Activated T-helper 1 cell treated with anti-CD3 and anti-CD28 coated beads, Interleukin-12 subunit alpha, Interleukin-12 subunit beta, Interleukin-2, Interleukin-4 antibody, amounts not matched to agents 30 ng/mL and 10 ng/mL and 1 ng/mL, durations not matched to agents 14 hours and 24 hours and 36 hours (primary cell): ENCODE measurements at places on chromosomes 7 and 10.

- no peak for DNase-seq
Measured at GRCh38 chr10:3898821-3899220, 113.8 kb upstream of the KLF6 start.

DNA sequence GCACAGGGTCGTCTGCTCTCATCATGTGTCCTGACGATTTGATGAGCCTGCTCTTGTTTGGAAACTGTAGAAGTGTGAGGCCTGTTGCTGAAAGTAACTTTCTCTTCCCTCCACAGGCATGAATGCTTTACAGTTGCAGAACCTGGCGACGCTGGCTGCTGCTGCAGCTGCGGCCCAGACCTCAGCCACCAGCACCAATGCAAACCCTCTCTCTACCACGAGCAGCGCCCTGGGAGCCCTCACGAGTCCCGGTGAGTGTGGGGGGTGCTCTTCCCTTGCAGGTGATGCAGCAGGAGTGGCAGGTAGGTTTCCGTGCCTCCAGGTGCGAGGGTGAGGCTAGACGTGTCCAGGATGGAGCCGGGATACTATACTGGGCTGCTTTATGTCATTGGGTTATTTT lies 270.6 kb downstream of the CELF2 start:
- no peak for DNase-seq

GRCh38 chr7:108604307-108605077 lies 34.8 kb downstream of the DNAJB9 start:
- no peak for DNase-seq

DNA sequence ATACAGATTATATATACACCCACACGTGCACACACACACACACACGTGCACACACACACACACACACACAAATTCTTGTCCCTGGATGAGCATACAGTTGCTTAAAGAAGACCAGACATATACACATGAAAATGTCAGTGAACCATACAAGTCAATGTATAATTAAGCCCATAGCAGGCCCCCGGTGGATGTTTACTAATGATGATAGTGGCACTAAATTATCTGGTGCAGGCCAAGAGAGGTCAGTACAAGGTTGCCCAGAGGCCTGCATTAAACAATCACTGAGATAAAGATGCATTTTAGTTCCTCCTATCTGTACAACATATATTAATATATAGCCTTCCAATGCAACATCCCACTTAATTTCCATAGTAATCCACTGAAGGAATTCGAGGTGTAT lies 860.5 kb downstream of the LRMDA start:
- DNase-seq: no peak

DNA sequence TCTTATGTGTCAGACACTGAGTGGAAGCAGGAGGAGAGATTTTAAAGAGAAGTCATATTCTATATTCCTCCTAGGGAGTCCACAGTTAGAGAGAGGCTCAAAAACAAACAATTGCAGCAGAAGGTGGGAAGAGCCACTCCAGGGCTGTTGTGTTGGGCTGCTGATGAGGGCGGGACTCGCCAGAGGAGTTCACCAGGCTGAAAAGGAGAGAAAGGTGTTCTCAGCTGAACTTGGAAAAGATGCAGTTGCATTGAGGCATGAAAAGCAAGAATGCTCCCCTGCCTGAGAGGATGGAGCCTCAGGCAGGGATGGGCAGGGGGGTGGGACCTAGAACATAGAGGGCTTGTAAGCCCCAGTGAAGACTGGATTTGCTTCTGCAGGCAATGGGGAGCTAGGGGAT lies 324.2 kb downstream of the CXCL12 start:
- DNase-seq: no peak

GRCh38 chr7:816751-817671 lies 15.3 kb upstream of the SUN1 start:
- DNase-seq: peak; percentile 17

DNA sequence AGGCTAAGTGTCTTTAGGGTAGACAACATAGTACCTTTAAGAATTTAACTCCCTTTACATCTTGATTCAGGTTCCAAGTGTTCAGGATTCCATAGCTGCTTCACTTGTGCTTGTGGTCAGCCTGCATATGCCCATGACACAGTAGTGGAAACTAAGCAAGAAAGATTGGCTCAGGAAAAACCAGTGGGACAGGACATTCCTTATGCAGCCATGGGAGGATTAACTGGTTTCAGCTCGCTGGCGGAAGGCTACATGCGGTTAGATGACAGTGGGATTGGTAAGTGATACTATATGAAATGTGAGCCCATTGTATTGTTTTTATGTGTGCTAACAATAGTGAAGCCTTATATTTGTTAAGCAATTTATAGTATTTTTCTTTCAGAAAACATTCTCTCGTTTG lies 11.3 kb downstream of the FAM221A start:
- no peak for DNase-seq

DNA sequence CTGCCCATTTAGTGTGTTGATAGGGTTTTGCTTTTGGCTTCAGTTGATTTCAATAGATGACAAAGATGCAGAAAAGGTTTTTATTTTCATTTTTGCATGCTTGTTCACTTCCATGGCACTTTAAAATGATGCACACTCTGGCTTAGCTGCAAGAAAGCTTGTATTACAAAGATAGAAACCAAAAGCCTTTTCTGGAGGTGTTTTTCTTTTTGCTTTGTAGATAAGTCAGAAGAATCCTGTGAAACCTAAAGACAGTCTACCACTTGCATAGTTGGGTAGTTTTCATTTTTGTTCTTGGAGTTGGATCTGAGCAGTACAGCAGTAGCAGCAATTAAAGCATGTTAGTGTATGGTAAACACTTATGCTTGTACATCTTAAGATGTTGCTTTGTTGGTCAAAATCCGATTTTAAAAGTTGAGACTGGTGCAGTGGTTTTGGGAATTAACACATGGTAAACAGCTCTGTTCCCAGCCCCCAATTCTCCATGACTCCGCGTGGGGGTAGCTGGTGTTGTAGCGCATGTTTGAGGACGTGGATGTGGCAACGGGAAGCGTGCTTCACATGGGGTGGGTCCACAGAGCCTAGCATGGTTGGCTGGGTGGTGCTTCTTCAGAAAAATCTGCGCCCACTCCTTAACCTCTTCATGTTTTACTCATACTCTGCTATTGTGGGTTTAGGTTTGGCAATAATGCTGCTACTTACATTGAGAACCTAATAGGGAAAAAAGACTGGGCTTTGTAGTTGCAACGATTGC lies 19.8 kb downstream of the CCNY start:
- no peak for DNase-seq

GRCh38 chr10:28692050-28692449 lies 14.7 kb downstream of the BAMBI start:
- no peak for DNase-seq

DNA sequence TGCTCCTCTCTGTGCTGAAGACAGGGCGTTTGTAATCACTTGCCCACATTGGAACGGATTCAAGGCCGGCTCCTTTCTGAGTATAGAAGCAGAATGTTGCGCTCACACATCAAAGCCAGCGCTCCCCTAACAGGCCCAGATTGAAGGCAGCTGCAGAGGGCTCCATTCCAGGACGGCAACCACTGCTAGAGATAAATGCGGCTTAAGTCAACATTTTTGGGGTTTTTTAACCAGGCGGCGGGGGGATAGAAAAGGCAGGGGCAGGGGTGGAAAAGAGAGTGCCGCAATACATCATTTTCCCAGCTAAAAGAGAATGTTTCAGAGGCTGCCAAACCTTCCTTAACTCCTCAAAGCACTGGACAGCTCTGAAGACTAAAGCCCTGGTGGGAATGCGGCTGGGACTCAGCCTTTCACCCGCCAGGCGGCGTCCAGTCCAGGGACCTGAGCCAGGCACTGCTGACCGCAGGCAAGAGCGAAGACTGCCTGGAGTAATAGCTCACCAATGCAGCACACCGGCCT lies 189.6 kb downstream of the TNS3 start:
- DNase-seq: no peak

- DNase-seq: no peak
Measured at GRCh38 chr10:18145652-18146051, 5.4 kb downstream of the CACNB2 start.

GRCh38 chr7:121547544-121548092 lies 151.5 kb upstream of the FAM3C start:
- no peak for DNase-seq

DNA sequence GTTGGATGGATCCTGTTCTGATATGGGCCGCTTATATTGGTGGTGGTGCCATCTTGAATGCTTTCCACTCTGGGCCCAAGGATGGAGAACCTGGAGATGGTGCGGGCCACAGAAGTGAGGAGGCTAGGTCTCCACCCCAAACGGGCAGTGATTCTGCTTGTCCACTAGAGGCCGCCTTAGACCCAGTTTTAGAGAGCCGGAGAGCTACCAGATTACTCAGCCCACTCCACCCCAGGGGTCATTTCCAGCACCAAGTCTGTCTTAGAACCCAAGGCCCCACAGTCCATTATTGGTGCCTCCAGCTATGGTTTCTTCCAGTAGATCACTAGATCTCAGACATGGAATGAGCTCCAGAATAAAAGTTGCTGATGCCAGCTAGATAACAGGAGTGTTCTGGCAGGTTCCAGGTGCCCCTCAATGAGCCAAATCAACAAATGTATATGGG lies 11.8 kb upstream of the CAMK2G start:
- peak; percentile 49 for DNase-seq

DNA sequence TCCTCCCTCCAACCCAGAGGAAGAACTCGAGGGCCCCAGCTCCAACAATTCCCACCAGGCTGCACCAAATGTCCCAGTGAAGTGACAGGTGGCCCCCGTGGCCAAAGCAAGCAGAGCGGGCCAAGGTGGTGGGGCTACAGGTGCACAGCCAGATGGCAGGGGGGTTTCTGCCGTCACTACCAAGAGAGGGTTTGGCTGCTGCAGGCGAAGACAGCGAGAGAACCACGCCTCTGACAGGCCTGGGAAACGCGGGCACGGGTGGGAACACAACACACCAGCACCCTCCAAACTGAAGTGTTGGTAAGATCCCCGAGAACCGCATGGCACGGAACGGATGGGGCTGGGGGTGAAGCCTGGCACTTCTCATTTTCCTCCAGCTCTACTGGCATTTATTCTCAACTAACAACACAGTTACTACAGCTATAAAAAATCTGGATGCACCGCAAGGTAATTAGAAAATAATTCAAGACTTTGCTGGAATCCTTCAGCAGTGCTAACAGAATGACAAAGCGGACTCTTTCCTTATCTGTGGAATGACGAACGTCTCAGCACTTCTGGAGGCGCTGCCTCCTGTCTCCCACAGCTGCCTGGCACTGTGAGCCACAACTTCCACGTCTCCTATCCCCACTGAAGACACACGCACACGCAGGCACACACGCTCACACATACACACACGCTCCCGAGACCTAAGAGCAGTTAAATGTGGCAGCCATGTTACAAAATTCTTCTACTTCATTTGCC lies 167.9 kb downstream of the TCERG1L start:
- DNase-seq: no peak

GRCh38 chr10:118563373-118563890 lies 32.0 kb downstream of the PRLHR start:
- no peak for DNase-seq

DNA sequence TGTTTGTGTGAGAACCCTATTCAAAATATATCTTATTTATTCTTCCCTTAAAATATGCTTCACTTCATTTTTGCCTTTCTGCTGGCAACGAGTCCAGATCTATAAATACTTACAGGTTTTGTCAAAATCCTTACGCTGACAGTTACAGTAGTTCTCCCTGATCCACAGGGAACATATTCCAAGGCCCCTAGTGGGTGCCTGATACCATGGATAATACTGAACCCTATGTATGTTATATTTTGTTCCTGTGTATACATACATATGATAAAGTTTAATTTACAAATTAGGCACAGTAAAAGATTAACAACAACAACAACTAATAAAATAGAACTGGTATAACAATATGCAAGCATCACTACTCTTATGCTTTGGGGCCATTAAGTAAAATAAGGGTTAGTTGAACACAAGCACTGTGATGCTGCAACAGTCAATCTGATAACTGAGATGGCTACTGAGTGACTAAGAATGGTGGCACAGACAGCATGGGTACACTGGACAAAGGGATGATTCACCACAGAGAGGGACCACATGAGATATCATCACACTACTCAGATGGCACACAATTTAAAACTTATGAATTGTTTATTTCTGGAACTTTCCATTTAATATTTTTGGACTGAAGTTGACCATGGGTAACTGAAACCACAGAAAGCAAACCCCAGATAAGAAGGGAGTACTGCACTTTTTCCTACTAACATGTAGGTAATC lies 29.4 kb upstream of the PCGF5 start:
- no peak for DNase-seq

- no peak for DNase-seq
Measured at GRCh38 chr10:92219559-92219958, 71.3 kb downstream of the CPEB3 start.

DNA sequence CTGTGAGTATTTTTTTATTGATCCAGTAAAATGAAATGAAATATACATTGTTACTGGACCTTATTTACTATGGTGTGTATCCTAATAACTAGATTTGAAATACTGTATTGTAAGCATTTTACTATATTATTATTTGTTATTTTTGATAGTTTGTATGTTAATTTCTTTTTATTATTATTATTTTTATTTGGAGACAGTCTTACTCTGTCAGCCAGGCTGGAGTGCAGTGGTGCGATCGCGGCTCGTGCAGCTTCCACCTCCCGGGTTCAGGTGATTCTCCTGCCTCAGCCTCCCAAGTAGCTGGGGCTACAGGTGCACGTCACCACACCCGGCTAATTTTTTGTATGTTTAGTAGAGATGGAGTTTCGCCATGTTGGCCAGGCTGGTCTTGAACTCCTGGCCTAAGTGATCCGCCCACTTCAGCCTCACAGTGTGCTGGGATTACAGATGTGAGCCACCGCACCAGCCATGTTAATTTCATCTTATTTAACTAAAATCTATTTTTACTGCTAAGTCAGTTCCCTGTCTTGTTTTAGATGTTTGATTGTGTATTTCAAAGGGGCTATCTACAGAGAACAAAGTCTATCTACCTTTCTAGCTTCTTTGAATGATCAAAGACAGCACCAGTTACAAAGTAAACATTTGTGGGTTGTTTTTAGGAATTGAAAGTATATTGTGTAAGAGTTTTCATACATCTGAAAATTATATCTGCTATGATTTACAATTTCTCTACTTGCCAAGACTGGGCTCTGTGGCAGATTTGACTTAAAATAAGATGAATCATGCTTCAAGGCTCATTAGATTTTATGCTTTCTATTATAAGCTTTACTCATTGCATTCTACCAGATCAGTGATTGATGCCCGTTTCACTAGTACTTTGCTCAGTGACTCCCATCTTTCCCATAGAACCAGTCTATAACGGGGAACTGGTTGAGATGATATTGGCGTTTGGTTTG lies 41.6 kb downstream of the CDC123 start:
- DNase-seq: no peak

DNA sequence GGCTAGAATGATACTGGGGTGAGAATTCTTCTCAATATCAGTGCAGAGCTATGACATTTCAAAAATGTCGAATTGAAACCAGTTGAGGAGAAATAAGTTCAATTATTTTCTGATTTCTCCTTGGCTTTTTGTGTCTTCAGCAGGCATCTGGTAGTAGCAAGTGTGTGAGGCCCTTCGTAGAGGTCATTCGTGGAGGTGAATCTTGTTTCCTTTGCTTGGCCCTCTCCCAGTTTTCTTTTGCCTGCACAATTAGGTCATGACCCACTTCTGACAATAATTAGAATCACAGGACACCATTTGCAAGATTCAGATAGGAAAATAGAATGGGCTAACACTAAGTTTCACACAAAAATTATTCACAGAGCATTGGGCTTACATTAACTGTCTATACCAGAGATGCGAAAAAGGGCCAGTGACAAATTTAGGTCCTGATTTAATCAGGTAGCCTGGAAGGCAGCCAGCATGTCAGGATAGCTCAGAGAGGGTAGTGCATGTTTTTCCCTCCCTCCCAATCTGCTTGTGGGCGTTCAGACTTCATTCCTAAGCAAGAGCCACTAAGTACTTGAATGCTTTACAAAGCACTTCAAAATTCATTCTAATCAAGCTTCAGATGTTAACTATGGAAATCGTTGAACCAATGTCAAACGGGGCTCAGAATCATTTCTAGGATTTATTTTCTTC lies 24.0 kb upstream of the A1CF start:
- DNase-seq: no peak
